ENCODE measurements at places on chromosomes 5 and 9.

DNA sequence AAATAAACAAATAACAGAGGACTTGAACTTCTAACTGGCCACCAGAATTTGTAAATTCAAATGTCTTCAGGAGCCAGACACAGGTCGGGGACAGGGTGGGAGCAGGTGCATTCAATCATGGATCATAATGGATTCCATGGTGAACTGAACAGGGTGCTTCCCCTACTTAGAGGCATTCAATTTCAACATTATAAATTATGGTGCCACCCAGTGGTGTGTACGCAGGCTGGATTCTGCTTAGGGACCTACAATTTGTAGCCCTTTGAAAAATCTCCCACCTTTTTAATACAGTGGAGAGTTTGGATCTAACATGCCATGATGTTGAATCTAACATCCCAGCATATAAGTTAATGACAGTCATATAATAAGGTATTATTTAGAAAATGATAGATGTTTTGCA is 22.3 kb downstream of the KLF9 start:
- no peak for DNase-seq

GRCh38 chr9:121367306-121368137 is 2.5 kb downstream of the STOM start:
- DNase-seq: no peak

GRCh38 chr5:124285733-124286132 is 460.7 kb downstream of the ZNF608 start:
- DNase-seq: no peak

- DNase-seq: no peak
These were observed 41.4 kb upstream of the TGFBR1 start for GRCh38 chr9:99063522-99063921.

DNA sequence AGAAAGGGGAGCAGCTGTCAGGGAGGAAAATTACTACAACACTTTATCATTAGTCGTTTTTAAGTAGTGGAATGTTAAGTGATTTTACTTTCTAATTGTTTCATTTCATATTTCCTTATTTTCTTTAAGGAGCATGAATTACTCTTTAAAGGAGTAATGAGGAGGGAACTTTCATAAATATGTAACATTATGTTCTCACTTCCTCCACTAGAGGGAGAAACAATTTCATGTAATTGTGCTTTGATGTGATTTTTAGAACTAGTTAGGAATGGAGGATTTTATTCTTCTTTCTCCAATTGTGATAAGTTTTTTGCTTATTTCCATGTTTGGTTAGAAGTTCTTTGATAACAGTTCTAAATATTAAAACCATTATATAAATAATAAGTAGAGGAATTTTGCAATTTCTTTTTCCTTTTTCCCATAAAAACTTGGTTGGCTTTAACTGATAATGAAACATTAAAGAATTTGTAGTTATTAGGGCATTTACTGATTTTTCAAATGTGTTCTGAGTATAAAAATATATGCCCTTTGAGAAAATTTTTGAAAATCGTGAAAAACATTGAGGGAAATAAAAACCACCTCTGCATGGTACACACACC is 25.6 kb downstream of the CEP78 start:
- DNase-seq: no peak

DNA sequence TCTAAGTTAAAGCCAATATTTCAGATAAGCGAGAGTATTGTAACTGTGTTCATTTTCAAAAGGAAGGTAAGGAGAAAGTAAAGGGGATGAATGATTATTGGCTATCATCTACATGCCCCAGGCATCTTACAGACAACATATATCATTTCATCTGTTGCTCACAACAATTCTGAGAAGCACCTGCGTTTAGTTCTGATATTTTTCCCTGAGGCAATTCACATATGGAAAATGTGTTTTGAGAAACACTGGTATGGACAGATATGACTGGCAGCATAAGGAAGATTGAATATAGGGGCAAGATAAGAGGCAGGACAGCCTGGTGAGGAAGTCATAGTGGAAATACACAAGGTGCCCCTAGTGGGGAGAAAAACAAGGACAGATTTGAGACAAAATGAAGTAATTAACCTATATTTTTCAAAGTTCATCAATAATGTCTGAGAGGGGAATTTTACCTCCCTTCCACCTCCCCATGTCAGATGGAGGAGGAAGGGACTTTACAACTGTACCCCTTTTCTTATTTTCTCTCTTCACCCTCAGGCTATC is 87.7 kb upstream of the TRIM32 start:
- no peak for DNase-seq

DNA sequence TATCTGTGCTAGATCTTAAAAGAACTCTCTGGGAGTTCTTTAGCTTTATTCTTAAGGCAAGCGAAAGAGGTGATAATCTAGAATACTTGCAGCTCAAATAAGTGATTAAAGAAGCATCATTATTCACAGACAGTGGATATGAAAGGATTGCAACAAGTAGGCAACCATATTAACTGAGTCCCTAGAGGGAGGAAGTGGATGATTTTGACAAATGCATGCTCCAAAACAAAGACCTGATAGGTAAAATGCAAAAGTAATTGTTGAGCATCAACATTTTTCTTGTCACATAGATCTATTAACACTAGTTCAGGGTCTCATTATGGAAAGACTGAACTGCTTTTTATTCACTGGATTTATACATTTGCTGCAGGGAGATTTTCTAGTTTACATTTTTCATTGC is 109.1 kb downstream of the EDIL3 start:
- no peak for DNase-seq

DNA sequence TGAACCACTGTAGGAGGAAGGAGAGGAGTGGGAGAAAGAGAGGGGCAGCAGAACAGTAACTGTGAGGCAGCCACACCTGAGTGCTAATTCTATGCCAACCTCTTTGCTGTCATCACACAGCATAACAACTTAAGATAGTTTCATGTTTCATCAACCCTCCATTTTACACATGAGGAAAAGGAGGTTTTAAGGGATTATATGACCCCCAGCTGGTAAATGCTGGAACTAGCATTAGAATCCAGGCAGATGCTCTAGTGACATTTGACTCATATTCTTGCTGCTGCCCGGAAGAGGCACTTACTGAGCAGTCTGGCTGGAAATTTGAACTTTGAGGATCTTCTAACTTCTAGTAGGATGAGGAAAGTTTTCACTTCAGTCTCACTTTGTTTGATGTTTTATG is 24.1 kb upstream of the VLDLR start:
- DNase-seq: no peak

DNA sequence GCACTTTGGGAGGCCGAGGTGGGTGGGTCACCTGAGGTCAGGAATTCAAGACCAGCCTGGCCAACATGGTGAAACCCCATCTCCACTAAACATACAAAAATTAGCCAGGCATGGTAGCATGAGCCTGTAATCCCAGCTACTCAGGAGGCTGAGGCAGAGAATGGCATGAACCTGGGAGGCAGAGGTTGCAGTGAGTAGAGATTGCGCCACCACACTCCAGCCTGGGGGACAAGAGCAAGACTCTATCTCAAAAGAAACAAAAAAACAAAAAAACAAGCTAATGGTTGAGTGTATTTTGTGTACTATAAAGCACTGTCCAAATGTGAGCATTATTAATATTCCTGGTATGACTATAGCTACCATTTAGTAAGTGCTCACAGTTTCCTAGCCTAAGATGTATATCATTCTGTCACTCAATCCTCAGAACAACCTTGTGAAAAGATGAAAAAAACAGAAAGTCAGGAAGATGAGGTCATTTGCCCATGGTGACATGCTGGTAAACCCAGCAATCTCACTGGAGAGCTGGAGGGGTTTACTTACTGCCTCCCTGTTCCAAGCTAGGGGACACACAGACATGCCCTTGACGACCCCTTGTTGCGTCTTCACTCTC is 27.7 kb downstream of the ARHGEF37 start:
- DNase-seq: no peak

DNA sequence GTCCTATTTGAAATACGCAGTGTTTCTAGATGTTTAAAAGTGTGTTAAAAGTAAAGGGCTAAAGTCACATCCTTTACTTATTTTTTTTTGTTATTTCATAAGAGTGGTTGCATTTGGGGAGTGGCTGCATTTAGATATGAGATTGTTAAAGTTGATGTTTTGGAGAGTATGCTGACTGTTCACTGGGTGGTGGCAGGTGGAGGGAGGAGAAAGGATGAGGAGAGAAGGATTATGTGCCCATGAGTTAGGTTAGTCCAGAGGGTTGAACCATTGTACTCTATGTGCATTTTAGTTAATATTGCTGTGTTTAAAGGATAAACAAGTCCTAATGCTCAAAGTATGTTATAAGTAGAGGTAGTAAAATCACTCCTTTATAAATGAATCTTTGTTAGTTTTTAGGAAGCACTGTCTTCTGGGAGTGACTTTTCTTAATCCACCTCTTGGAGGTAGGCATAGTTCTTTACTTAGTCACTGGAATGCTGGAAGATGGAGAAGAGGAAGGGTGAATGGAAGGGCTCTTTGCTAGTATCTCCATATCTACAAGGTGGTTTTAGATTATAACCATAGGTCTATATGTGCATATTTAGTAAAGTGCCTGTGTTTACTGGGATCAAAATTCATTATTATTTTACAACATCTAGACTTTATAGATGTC is 332.3 kb downstream of the NPR3 start:
- DNase-seq: no peak

GRCh38 chr9:125431741-125432271 is 170.2 kb downstream of the GAPVD1 start:
- no peak for DNase-seq

Data from spleen (tissue), 13 donors.